ENCODE measurements at places on chromosomes 13 and 19. TPM values are rescaled to one million over a fixed set of nuclear protein-coding genes. Genes with fewer than 3 reads are reported as not detected.

- DNase-seq, result no peak
Observed at GRCh38 chr19:6226012-6226411, 53.8 kb downstream of the MLLT1 start.

DNA sequence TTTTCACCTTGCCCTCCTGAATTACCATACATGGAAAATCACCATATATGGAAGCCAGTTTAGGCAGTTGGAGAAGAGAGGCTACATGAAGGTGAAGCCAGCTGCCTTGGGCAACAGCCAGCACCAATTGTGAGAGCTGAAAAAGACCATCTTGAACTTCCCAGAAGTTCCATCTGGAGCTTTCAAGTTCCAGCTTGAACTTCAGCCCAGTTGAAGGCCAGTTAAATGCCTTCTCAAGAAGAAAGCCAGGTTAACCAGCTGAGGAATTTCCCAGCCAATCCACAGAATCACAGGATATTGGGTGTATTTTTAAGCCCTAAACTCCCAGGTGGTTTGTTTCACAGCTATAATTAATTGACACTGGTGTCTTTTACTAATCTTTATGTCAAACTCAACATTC lies 713.6 kb upstream of the MIR17HG start:
- no peak for DNase-seq

DNA sequence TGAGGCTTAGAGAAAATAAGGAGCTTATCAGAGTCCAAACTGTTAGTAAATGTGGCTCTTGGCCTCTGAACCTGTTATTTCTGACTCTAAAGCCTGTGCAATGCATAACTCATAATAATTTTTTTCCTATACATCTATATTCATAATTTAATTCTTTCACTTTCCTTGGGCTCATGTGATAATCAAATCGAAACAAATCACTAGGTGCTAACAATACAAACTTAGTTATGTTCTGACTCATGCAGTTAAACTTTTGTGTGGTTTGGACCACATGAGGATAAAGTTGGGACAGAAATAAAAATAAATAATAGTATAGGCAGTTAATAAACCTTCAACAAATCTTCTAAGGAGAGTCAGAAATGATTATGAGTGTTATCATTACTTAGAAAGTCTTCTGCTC lies 1629.0 kb downstream of the OLFM4 start:
- DNase-seq, result no peak

- DNase-seq, result no peak
Observed at GRCh38 chr13:43666403-43666802, 120.4 kb downstream of the ENOX1 start.

DNA sequence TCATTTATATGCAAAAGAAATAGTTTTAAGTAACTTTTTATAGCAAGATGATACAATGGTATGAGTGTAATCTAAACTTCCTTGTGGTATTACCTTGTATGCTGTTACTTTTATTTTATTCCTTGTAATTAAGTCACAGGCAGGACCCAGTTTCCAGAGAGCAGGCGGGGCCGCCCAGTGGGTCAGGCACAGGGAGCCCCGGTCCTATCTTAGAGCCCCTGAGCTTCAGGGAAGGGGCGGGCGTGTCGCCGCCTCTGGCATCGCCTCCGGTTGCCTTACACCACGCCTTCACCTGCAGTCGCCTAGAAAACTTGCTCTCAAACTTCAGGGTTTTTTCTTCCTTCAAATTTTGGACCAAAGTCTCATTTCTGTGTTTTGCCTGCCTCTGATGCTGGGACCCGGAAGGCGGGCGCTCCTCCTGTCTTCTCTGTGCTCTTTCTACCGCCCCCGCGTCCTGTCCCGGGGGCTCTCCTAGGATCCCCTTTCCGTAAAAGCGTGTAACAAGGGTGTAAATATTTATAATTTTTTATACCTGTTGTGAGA lies 10.2 kb downstream of the PLPPR3 start:
- DNase-seq, result no peak

DNA sequence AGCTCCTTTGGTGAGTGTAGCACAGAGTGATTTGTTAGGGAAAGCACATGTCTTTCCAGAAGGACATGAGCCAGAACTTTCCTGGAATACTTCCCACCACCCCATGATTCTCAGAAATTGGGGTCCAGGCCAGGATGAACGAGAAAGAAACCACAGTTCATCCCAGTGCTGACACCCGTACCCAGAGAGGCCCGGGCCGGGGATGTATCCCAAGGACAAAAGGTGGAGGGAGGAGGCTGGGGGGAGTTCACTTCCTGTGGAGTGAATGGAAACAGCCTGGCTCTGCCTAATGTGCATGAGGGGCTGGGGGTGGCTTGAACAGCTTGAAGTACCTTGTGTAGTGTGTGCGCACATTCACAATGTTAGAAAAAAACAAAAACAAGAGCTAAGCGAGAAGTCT lies 47.5 kb downstream of the CDADC1 start:
- DNase-seq, result no peak

- DNase-seq, result no peak
Observed at GRCh38 chr13:30181888-30182651, 125.3 kb downstream of the KATNAL1 start.

DNA sequence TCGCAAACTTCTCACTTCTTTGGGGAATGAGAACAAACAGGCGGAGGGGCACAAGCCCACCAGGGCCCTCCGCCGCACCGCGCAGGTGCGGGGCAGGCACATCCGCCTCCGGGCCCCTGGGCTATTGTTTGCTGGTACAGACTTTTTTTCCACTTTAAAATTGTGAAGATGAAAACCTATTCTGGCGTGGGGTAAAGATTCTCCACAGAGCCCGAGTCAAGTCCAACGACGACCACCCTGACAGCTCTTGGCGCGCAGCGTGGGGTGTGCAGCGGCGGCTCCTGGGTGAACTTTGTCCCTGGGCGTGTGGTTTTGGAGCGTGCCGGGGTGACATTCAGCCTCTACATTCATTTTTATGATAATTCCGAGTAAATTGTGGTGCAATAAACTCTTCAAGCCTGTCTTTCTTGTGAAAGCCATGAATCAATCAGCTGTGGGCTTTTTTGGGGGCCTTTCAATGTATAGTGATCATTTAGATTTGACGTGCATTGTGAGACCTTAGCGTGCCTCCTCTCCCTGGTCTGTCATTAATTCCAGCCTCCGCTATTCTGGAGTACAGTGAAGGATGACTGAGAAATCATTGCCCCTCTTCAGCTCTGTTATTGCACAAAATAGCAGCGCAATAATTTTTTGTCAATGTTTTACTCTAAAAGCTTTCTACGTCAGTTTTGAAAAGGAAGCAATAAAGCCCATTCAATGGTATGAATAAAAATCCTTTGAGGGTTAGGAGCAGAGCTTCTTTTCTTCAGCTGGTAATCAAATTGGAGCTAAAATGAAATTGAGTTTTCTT lies 90.0 kb downstream of the TEX29 start:
- no peak for DNase-seq

GRCh38 chr19:49342291-49342721 lies 7.1 kb downstream of the CD37 start:
- no peak for DNase-seq

DNA sequence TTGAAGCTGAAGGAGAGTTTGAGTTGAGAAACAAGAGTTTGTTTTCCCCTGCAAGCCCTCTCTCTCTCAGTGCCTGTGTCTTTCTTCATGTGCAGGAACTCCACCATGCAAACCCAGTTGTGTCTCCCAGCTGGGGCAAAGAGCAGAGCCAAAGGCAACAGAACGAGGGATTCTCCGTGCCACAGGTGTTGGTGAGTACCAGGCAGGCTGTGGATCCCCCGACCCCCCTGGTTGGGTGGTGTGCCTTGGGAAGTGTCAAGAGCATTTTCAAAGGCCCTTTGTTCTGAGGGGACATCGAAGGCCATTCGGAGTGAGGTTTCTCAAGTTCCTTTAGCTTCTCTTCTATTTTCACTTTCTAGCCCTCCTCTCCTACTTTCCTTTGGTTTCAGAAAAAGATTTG lies 5.6 kb downstream of the ZNF333 start:
- DNase-seq, result no peak

GRCh38 chr13:113161433-113161832 lies 3.0 kb downstream of the PROZ start:
- DNase-seq, result no peak

DNA sequence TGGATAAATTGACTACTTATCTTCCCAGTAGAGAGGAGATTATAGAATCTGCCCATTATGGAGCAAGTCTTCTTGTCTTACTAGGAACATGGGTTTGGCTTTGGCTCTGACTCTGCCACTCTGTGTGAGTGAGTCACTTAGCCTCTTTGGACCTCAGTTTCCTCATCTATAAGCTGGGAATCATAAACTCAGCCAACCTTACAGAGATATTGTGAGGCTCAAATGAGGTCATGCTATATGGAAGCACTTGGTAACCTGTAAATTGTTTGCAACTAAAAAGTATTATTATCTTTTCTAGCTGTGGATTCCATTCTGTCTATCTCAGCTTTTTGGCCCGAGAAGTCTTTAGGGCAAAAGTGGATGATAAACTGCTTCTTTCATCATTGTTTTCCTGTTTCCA lies 186.8 kb upstream of the TSC22D1 start:
- DNase-seq, result no peak

DNA sequence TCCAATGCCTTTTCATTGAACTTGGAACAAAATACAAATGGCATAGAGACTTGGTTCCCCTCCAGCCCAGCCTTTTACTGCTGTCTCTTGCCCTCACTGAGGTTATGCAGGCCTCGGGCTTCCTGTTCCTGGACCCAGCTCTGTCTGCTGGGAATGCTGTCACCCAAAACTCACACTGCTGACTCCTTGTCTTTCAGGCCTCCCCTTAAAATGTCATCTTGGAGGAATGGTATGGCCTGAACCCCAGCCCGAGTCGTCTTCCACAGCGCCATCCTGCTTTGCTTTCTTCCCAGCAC lies 9.7 kb upstream of the ANKRD10 start:
- DNase-seq, result no peak

- no peak for DNase-seq
Observed at GRCh38 chr13:110398564-110399507, 91.8 kb downstream of the COL4A2 start.

GRCh38 chr13:45936621-45937020 lies 85.1 kb upstream of the SIAH3 start:
- DNase-seq, result no peak

- no peak for DNase-seq
Observed at GRCh38 chr13:113447596-113447995, 5.7 kb downstream of the ADPRHL1 start.

DNA sequence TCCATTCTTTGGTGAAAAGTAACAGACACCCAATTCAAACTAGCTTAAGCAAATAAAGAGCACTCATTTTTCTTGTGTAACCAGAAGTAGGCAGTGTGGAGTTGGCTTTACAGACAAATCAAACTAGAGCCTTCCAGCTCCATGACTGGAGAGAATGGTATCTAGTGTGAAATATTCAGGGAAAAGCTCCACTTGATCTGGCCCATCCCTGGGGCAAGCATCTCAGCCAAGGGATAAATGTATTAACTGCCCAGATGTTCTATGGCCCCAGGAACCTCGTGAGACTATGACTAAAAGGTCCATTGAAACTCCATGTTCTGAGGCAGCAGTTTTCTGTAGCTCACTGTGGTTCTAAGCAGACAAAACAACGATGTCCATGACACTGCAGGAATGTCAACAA lies 49.9 kb downstream of the TBC1D4 start:
- no peak for DNase-seq

- no peak for DNase-seq
Observed at GRCh38 chr13:79918620-79919019, 422.3 kb downstream of the SPRY2 start.

DNA sequence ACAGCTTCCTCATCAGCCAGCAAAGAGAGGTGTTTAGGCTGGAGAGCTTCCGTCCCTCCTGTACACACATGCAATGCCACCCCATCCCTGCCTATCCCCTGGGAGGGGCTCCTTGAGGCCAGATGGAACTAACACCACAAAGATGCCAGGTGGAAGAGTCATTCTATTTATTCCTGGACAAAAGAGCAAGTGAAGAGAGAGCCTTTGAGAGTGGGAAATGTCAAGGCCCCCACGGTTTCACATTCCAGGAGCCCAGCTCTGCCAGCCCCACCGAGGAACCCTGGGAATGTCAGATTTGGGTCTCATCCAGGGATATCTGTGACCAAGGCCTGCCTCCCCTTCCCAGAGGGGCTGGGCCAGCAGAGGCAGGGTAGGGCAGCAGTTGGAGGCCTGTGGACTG lies 30.8 kb upstream of the IGFL1 start:
- no peak for DNase-seq

DNA sequence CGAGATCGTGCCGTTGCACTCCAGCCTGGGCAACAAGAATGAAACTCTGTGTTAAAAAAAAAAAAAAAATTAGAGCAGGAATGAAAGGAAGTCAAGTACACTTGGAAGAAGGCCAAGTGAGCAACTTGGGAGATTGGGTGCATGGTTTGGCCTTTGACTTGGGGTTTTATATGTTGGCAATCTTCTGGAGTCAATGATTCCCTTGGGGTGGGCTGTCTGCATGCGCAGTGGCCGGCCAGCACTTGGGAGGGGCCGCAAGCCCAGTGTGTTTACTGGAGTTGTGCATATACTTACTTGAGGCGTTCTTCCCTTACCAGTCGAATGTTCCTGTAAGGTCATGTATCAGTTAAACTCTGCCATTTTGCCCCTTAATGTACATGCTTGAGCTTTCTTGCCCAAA lies 103.9 kb downstream of the FAM216B start:
- no peak for DNase-seq

STOML3 gene
- total RNA-seq, result not detected

DCLK1 gene
- 89.1 TPM for total RNA-seq

PRR36 gene
- total RNA-seq, result 0.11 TPM

FPR3 gene
- total RNA-seq, result 1.0 TPM

FCAR gene
- total RNA-seq, result not detected

GDF15 gene
- 12.5 TPM for total RNA-seq

CD22 gene
- 8.8 TPM for total RNA-seq

KIRREL2 gene
- not detected for total RNA-seq

ZNF682 gene
- 17.4 TPM for total RNA-seq

KIR3DL1 gene
- total RNA-seq, result not detected
